Daoy (cell line): ENCODE measurements at places on chromosomes 7 and 10. TPM values are rescaled to one million over a fixed set of nuclear protein-coding genes. Genes with fewer than 3 reads are reported as not detected.

SLC26A5 gene
- total RNA-seq, result not detected in 2 replicates

ANLN gene
- 460 and 468 TPM in 2 replicates for total RNA-seq

SDK1 gene
- total RNA-seq, result 4.2 and 5.0 TPM in 2 replicates

ACADSB gene
- total RNA-seq, result 2.9 and 8.3 TPM in 2 replicates

ZNF488 gene
- total RNA-seq, result 0.97 and 1.1 TPM in 2 replicates

- no peak for DNase-seq
These were observed 119.8 kb downstream of the EBF3 start for GRCh38 chr10:129844216-129844766.

DNA sequence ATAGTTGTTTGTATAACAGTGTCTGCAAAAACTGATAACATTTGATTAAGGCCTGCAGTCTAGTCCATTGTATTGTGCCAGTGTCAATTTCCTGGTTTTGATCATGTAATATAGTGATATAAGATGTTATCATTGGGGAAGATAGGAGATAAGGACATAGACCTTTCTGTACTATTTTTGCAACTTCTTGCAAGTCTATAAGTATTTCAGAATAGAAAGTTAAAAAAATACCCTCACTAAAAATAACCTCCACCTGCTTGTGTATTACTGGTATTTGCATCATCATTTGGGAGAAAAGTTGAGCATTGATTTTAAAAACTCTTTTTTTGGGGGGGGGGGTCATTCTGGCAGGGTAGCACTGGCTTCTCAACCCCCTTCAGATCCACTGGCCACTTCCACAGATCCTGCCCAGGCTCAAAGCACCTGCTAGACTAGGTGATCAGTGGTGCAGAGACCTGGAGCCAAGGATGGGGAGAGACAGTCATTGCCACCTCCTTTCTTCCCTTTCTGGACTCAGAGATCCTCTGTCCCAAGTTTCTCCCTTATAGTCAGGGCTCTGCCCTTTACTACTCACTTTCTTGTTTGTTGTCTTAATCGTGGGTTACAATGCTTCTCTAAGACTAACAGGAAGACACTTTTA is 103.0 kb downstream of the RBM20 start:
- no peak for DNase-seq

- no peak for DNase-seq
These were observed 14.6 kb upstream of the CYP2C19 start for GRCh38 chr10:94747838-94748237.

- no peak for DNase-seq
These were observed 122.7 kb upstream of the PDSS1 start for GRCh38 chr10:26574783-26575182.

DNA sequence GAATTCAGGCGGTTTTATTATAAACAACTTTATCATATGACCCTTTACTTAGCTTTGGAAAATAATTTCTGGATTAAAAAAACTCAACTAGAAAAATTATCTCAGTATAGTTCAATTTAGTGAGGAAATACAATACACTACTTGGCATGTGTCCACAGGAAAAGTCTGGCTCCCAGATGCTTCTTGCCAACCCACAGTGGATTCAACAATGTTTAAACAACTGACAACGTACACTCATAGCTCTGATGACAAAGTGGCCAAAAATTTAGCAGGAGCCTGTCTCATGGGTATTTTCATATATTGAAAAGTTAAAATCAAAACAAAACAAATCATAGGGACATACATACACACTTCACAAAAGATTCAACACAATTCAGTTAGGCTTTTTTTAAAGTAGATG is 158.8 kb downstream of the SKAP2 start:
- DNase-seq, result peak; percentile 96

DNA sequence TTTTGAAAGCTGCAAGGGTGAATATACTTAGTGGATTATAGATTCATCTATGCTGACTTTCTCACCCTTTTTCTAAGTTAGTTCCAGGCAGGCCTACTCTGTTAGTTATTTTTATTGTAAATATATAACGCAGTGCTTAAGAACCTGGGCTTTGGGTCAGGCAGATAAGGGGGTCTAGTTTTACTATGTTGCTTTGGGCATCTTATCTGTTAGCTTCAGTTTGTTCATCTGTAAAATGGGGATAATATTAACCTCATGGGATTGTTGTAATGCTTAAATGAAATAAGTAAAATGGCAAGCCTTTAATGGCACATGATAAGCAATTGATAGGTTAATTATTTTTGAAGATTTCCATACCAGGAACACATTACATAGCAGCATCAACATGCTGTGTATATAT is 79.5 kb downstream of the ST7 start:
- no peak for DNase-seq

DNA sequence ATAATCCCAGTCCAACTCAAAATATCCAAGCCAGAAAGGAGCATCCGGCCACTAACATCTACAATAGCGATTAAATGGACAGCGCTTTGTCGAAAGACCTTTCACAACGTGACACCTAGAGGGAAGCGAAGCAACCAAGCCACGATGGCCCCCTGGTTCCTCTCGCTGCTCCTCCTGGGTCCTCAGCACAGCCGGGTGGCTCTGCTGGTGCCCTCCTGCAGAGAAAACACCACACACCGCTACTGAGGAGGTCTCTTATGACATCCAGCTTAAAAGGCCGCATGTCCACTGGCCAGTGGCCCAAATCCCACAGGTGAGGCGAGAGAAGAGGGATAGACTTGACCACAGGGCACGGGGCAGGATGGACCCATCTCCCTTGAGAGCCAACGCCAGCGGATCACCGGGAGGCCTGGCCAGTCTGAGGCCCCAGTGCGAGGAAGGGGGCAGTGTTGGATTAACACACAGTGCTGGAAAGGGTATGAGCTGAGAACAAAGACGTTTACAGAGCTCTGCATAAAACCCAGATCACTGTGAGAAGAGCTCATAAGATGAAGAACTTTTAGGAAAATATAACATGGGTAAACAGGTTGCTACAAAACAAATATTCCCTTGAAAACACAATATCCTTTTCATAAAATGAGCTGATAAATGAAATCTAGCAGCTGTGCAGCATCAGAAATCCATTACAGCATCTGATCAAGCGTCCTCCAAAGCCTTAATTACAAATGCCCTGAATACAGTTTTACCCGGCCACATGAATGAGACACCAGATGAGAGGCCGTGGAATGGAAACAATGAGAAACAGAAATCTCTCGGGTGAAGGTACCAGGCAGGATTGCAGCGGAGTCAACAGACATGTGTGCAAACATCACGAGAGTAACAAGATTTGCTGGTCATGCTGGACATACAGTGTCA is 236.7 kb downstream of the DIP2C start:
- no peak for DNase-seq

DNA sequence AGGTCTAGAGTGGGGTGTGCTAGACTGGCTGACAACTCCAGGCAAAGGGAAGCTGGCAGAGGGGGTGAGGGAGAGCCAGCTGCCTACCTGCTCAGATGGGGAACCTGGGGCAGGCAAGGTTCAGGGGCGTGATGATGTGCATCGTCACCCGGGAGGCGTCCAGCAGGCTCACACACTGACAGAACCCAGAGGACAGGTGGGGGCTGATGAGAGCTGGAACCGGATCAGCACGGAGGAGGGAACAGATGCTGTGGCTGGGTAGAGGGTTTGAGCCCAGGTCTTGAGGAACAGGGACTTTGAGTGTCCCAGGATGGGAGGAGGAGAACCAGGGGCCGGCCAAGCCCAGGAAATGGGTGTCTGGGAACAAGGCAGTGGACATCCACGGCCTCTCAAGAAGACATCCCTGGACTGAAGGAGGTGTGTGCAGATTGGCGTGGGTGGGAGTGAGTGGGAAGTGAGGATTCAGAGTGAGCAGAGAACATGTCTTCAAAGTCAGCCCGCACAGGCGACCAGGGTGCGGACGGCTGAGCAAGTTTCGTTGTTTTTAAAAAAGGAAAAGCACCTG is 3.9 kb downstream of the RASGEF1A start:
- DNase-seq, result no peak

DNA sequence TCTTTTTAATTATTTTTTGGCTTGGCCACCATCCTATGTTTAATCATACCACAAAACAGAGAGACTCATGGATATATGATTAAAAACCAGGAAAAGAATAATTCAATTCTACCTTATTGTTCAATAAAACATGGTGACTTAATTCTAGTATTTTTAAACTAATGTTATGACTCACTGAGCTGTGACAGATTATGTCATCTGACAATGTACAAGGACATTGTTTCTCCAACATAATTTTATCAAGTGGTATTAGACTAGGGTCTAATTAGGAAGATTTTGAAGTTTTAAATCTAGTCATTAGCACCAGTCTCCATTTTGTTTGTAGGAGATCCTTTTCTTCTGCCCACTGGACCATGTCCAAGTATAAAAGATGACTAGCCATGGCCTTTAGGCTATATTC is 199.3 kb upstream of the MDFIC start:
- DNase-seq, result no peak

DNA sequence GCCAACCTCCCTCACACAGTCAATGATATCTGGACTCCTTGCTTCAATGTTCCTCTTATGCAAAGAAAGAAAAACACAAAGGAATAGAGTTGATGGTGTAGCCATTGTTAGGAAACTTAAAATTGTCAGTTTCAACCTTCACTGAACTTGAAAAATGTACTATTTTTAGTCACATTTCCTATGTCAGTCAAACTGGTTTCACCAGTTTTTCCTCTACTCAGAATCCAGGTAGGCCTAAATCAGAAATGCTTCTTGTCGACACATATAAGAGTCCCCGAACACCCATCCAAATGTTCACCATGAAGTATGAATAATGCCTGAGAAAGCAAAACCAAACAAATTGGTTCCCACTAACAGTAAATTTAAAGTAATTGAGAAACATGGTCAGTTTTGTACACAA is 42.4 kb upstream of the ZMYND11 start:
- DNase-seq, result no peak

DNA sequence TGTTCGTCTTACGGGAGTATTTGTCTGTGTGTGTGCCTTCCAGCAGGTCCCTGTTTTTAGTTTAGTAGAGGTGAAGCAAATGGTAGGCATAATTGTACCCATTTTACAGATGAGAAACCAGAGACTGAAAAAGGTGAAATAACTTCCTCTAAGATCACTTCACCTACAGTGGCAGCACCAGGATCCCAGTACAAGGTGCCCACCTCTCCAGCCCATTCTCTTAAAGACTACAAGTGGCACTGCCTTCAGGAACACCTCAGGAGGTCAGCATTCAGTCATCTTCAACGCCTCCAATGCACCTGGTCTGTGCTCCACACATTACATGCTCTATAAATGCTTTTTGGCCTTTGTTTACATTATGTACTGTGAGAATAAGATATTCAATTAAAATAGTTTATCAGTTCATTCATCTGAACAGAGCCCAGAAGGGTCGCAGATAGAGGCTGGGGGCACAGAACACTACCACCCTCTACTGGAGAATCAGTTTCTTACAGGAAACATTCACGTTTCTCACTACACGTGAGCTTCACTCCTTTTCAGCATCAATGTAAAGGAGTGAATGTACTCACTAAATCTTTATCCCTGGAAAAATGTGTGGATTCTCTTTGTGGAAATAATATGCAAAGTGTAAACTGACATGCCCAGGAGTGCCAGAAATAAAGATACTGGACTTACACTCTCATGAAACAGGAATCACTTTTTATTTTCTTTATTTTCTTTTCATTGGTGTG is 45.5 kb upstream of the ABLIM1 start:
- peak; percentile 31 for DNase-seq

- no peak for DNase-seq
These were observed 923.0 kb downstream of the REEP3 start for GRCh38 chr10:64444163-64444562.

DNA sequence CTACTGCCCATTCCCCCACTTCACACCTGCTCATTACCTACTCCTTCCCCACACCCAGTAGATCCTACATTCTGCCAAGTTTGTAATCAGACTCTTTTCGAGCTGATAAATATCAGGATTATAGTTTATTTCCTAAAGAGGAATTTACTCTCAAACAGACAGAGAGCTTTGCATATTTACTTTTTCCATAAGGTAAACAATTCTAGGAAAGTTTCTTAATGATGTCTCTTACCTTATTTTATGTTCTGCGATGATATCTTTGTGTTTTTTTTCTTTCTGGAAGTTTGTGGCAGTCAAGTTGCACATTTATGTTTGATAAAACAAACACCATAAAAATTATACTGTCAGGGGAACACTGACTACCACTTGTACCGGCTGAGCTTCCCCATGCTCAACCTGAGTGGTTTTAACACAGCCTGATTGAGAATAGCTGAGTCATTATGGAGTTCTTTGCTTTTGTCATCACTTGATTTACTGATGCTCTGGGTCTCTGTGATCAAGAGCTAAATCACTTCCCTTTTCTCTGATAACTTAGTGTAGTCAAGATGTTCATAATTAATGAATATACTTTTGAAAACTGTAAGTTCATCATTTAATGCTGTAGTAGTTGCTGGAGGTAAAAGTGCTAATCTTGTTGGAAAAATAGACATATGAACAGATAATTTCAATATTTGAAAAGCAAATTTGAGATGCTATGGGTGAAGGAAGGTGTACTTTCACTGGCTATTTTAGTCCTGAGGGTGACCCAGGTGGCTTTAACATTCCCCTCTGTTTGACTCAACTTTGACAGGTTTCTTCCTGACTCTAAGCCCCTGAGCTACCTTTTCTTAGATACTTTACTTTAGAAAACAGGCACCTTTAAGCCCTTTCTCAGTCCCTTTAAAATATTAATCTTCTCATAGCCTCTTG is 1034.5 kb upstream of the LRRTM3 start:
- DNase-seq, result no peak

GRCh38 chr7:3643091-3643490 is 342.0 kb downstream of the SDK1 start:
- DNase-seq, result no peak

GRCh38 chr7:38310591-38311101 is 37.2 kb upstream of the TARP start:
- peak; percentile 74 for DNase-seq

DNA sequence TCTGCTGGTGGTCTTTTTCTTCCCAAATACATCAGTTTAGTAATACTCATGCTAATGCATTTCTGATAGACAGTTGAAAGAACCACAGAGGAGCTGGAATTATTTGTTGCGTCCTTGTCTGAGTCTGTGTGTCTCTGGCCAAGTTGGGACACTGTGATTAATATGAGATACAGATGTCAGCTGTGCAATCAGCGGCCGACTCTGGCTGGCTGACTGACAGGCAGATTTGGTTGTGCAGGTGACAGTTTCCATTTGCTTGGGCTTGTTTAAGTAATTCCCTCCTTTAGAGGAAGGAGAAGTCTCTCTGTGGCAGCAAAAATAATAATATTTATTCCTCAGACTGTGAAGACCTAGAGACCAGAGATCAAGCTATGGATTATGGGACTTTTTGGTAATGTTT is 176.2 kb upstream of the CHRM2 start:
- DNase-seq, result no peak

DNA sequence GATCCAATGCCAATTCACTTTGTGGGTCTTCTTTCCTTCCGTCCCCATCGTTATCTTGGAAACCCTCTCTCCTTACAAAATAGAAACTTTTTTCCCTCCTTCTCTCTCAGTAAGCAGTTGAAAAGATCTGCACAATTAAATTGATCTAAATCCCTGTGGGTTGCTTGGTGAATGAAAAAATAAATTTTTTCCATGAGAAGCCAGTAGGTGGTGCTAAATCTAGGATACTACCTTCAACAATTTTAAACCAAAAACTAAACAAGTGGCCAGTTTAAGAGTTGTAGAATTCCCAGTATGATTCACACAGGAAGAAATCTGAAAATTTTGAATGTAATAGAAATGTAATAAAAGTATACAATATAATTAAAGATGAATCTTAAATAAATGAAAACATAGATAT is 990.3 kb upstream of the ZNF722 start:
- no peak for DNase-seq

GRCh38 chr7:122679813-122680212 is 19.1 kb downstream of the RNF133 start:
- no peak for DNase-seq

- DNase-seq, result no peak
These were observed 17.5 kb downstream of the FAM171A1 start for GRCh38 chr10:15353471-15354017.
